Activated T-helper 2 cell treated with anti-CD3 and anti-CD28 coated beads, Interferon-gamma antibody, Interleukin-2, Interleukin-4, amounts not matched to agents 10 μg/mL and 5 μg/mL and 100 μg/mL, durations not matched to agents 14 hours and 24 hours and 36 hours (primary cell): ENCODE measurements at places on chromosomes 2 and 18.
A peak's percentile ranks its signal among the peaks of the same experiment; 100 is the strongest.

- H3K27ac ChIP-seq = no peak overlapping the region
- no peaks in the 10 kb centered on the region for H3K27me3 ChIP-seq
- H3K4me3 ChIP-seq = no peak overlapping the region
These were observed 86.0 kb downstream of the ACSL3 start for GRCh38 chr2:222946700-222947287.

- H3K36me3 ChIP-seq = no peaks in the 10 kb centered on the region
- no peak overlapping the region for H3K4me3 ChIP-seq
- no peaks in the 10 kb centered on the region for H3K4me1 ChIP-seq
These were observed 148.6 kb downstream of the GALNT1 start for GRCh38 chr18:35729991-35730668.

DNA sequence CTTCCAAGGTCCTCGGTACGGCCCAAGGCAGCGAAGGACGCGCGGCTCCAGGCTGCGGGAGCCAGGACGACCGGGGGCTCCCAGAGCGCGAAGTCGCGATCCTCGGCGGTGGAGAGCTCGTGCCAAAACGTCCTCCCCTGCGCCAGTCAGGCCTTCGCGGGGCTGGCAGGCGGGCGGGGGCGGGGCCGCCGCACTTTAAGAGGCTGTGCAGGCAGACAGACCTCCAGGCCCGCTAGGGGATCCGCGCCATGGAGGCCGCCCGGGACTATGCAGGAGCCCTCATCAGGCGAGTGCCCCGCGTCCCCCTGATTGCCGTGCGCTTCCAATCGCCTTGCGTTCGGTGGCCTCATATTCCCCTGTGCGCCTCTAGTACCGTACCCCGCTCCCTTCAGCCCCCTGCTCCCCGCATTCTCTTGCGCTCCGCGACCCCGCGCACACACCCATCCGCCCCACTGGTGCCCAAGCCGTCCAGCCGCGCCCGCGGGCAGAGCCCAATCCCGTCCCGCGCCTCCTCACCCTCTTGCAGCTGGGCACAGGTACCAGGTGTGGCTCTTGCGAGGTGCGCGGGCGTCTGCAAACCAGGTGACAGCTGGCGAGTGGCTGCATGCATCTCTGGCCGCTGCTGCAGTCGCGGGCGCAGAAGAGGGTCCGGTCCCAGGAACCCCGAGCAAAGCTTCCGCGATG lies at the start of gene CIDEA:
CIDEA (plus strand) TSS at position 226 of the 684 bp plus-strand sequence; CDS start at position 249, 23 bp downstream.
- no peak for DNase-seq
- peaks cover 3% of the 10 kb centered on the region for H3K4me1 ChIP-seq
- peaks cover 72% of the 10 kb centered on the region for H3K27me3 ChIP-seq
- no peak within 1 kb of the TSS for H3K4me3 ChIP-seq
- H3K36me3 ChIP-seq = no peaks in the 10 kb centered on the region

GRCh38 chr2:39128919-39129391 lies 8.1 kb upstream of the SOS1 start:
- DNase-seq = peak; percentile 77
- peak overlapping the region; percentile 46 for H3K4me3 ChIP-seq
- no peaks in the 10 kb centered on the region for H3K36me3 ChIP-seq
- peaks cover 63% of the 10 kb centered on the region for H3K4me1 ChIP-seq
- no peaks in the 10 kb centered on the region for H3K27me3 ChIP-seq

- H3K36me3 ChIP-seq = no peaks in the 10 kb centered on the region
- H3K4me1 ChIP-seq = no peaks in the 10 kb centered on the region
- H3K27me3 ChIP-seq = peaks cover 19% of the 10 kb centered on the region
- no peak for DNase-seq
- no peak overlapping the region for H3K4me3 ChIP-seq
- H3K27ac ChIP-seq = no peak overlapping the region
These were observed 33.7 kb downstream of the EN1 start for GRCh38 chr2:118813601-118814339.
